ENCODE measurements at places on chromosomes 13 and 19. TPM values are rescaled to one million over a fixed set of nuclear protein-coding genes. Genes with fewer than 3 reads are reported as not detected.

Gene DPY19L3
- 52.3 TPM for total RNA-seq

- peaks cover 20% of the 10 kb centered on the region for H3K27me3 ChIP-seq
- H3K4me3 ChIP-seq, result peak overlapping the region; percentile 42
- no peak overlapping the region for H3K27ac ChIP-seq
- H3K36me3 ChIP-seq, result no peaks in the 10 kb centered on the region
- H3K4me1 ChIP-seq, result peaks cover 19% of the 10 kb centered on the region
- peak; percentile 91 for DNase-seq
These were observed 422 bp upstream of the MTUS2 start for GRCh38 chr13:28819735-28820098.

Gene GJB6
- total RNA-seq, result not detected

Gene RFXAP
- total RNA-seq, result 12.0 TPM

DNA sequence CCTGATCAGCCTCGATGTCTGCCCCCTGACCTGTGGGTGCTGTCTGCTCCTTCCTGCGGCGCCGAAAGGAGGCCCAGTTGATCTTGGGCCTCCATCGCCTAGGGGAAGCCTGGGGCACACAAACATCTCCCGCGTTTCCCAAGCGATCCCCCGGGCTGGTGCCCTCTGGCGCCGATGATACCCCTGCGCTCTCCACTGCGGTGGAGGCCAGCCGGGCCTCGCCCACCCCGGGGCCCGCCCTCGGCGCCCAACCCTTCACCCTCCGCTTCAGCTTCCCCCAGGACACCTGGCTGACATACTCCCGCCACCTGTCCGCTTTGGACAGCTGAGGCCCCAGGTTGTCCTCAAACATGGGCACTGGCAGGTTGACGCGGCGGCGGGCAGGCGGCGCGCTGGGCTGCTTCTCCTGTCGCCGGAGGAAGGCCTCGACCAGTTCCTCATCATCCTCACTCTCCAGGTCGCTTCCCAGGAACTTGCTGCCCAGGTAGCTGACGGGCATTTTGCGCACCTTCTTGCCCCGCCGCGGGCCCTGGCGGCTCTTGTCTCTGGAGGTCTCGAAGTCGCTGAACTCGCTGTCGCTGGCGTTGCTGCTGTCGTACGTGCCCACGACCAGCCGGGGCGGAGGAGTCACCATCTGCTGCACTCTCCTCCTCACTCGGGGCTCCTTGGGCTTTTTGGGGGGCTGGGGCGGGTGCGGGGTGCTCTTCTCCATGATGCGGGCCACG, 1.3 kb downstream of the CCDC8 start:
- peak overlapping the region; percentile 41 for H3K4me3 ChIP-seq
- H3K27me3 ChIP-seq, result peaks cover 2% of the 10 kb centered on the region
- H3K36me3 ChIP-seq, result no peaks in the 10 kb centered on the region
- DNase-seq, result peak; percentile 80
- peaks cover 17% of the 10 kb centered on the region for H3K4me1 ChIP-seq

Gene ATP4B
- not detected for total RNA-seq

- H3K4me1 ChIP-seq, result peaks cover 4% of the 10 kb centered on the region
- H3K27ac ChIP-seq, result no peak overlapping the region
- H3K4me3 ChIP-seq, result no peak overlapping the region
- H3K36me3 ChIP-seq, result peaks cover 3% of the 10 kb centered on the region
These were observed 8.6 kb upstream of the GPR18 start for GRCh38 chr13:99266827-99267226.

Gene ITGBL1
- 17.1 TPM for total RNA-seq

Measured in upper lobe of left lung (tissue), 6 donors.